Stimulated activated CD8-positive, alpha-beta memory T cell treated with anti-CD3 and anti-CD28 coated beads, Interleukin-12 subunit alpha, Interleukin-12 subunit beta, amount 100 ng/mL, for 1 hour (primary cell): ENCODE measurements at places on chromosomes 13 and 19.

DNA sequence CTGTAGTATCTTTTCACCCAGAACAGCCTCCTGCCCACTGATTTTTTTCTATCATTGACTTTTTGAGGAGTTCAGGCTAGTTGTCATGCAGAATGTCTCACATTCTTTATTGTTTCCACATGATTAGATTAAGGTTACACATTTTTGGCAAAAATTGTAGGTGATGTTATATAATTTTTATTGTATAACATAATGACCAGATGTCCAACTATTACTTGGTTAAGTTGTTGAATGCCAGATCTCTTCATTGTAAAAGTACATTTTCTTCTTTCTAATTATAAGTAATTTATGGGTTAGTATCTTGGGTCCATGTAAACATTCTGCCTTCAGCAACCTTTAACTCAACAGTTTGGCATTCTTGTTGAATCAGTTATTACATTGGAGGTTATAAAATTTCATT, 138.4 kb downstream of the POSTN start:
- DNase-seq: no peak

DNA sequence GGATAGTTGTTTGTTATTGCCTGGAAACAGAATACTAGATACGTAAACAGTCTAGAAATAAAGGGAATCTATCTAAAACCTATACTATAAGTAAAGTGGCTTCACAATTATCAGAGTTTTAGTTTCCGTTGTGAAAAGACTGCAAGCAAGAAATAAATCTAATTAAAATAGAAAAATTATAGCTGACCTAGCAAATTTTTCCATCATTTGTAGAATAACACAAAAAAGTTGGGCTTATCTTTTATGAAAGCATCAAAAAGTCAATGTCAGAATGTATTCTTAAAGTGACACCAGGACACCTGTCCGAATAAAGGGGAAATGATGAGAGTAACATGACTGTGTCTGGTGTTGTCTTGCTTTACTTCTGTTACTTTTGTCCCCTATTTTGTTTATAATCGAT, 1248.9 kb upstream of the MIR17HG start:
- no peak for DNase-seq

- no peak for DNase-seq
These were observed 25.6 kb downstream of the MAST3 start for GRCh38 chr19:18122860-18123795.

GRCh38 chr19:16945364-16945714, 56.5 kb downstream of the F2RL3 start:
- no peak for DNase-seq

DNA sequence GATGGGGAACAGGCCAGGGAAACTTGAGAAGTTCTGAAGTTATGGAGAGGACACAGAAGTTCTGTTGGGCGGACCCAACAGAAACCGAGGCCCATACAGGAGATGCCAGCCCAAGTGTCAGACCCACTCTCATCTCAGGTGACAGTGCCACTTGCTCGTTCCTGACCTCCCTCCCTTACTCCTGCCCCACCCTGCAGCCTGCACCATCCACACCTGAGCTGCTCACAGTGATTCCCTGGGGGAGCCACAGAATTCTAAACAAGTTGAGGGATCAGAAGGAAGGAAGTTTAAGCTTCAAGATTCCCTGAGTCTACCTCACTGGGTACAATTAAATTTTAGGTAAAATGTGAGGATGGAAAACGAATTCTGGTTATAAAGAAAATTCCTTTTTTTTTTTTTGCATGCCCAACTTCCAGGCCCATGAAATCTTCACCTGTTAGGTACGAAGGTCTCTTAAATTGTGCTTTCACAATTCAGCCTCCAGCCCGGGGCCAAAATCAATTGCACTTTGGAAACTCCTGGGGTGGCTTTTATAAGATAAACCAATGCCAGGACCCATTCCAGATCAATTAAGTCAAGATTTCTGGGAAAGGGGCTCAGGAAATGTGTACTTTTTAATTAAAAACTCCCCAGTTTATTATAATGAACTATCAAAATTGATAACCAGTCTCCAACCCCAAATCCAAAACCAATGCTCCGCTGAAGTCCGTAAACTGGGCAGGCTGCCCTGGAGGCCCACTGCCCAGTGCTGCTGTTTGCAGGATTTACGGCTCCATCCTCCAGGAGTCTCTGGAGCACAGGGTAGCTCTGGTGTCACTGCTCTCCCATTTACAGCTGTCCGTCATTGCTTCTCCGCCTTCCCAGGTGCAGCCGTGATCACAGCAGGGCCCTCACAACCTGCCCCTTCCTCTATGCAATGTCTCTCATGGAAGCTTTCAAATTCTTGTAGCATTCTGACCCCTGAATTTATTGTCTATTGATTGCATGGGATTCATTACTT, 643.5 kb downstream of the UQCRFS1 start:
- no peak for DNase-seq

DNA sequence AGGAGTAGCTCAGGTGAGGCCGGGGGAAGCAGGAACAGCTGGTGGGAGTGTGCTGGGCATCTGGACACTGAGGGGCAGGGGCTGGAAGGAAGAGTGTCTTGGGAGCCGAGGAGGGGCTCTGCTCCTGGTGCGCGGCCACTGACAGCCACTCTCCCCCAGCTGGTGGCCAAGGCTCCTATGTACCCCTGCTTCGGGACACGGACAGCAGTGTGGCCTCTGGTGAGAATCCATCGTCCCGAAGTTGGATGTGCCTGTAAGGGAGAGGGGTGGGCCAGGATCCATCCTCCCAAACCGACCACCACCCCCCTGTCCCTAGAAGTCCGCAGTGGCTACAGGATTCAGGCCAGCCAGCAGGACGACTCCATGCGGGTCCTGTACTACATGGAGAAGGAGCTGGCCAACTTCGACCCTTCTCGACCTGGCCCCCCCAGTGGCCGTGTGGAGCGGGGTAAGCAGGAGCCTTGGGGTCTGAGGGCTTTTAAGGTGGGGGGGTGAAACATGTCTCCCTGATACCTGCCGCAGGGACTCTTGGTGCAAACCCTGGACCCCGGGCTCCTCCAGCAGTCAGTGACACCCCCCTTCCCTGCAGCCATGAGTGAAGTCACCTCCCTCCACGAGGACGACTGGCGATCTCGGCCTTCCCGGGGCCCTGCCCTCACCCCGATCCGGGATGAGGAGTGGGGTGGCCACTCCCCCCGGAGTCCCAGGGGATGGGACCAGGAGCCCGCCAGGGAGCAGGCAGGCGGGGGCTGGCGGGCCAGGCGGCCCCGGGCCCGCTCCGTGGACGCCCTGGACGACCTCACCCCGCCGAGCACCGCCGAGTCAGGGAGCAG, 2.0 kb upstream of the USF2 start:
- no peak for DNase-seq

- DNase-seq: no peak
These were observed 4.4 kb downstream of the CRTC1 start for GRCh38 chr19:18687740-18688465.

DNA sequence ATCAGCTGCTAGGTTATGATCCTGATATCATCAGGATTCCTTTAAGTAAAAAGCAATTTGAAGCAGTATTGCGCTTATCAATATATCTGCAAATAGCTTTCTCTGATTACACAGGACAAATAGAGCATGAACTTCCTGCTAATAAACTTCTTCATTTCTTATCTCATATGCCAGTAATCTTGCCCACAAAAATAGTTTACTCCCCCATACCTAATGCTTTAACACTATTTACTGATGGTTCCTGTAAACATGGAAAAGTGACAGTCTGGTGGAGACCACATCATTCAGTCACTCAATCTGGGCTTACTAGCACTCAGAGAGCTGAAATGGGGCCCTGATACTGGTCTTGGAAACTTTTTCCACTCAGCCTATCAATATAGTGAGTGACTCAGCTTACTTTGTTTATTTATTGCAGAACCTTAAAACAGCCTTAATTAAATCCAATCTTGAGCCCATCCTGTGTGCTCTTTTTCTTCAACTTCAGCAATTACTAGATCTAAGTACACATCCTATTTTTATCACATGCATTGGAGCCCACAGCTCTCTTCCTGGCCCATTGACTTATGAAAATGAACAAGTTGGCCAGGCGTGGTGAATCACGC, 1464.3 kb downstream of the UQCRFS1 start:
- DNase-seq: no peak

GRCh38 chr13:23383151-23383550, 50.4 kb downstream of the SACS start:
- DNase-seq: no peak
